ENCODE measurements at places on chromosomes 4 and X.

- DNase-seq, result no peak
These were observed 1.8 kb upstream of the FRMPD3 start for GRCh38 chrX:107447642-107448041.

GRCh38 chr4:48670587-48670986 is 109.5 kb downstream of the FRYL start:
- no peak for DNase-seq

GRCh38 chrX:28717864-28718263 is 130.6 kb downstream of the IL1RAPL1 start:
- DNase-seq, result no peak

DNA sequence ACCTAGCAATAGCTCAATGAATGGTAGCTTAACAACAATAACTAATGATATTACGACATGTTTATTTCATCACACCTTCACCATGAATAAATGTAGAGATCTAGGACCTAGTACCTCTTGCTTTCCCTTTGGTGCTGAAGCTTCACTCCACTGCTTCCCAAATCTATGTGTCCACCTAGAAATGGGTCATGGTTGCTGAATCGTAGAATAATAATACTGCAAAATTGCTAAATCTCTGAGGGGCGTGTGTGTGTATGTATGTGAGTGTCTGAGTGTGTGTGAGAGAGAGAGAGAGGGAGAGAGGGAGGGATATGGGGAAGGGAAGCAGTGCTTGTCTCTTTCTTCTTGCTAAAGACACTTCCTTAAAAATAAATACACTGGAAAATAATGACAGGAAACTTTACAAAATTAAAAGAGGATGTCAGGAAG is 109.3 kb upstream of the BMP2K start:
- DNase-seq, result no peak

DNA sequence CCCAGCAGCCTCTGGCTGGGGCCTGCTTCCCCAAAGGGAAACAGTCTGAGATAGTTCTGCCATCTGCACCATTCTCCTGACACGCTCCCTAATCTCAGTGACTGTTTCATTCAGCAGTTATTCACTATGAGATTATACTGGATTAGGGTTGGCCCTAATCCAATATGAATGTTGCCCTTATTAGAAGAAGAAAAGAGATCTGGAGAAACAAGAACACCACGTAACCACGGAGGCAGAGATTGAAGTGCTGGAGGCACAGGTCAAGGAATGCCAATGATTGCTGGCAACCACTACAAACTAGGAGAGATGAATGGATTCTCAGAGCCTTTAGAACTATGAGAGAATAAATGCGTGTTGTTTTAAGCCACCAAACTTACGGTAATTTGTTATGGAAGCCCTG is 7.4 kb downstream of the ACOX3 start:
- DNase-seq, result no peak

- no peak for DNase-seq
These were observed 2.3 kb downstream of the TRIM2 start for GRCh38 chr4:153206534-153206933.
